NCI-H2171 (cell line): ENCODE measurements at places on chromosomes 6 and 20.

- DNase-seq, result peak; percentile 30
Observed at GRCh38 chr6:137309078-137309762, 90.0 kb upstream of the IFNGR1 start.

DNA sequence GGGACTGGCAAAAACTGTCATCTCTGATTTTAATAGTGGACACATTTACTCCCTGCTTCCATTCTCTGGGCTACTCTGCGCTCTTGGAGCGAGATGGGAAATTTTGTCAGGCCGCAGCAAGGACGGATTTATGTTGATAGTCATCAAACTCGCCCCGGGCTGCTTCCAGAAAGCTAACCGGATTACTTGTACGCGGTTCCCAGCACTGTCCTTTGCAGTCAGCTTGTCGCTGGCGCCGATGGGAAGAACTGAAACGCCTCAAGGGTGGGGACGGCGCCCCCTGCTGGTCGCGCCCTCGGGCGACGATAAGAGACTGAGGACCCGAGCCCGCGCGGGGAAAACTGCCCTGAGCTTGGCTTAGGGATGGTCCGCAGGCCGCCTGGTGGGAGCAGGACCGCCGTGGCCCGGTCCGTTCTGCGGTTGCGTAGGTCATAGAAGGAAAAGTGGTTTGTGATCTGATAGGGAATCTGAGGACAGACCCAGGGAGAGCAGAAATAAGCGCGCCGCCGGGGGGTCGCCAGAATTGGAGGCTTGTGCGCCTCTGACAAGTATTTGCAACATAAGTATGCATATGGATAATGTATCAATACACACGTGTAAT lies 984 bp upstream of the ABT1 start:
- peak; percentile 82 for DNase-seq

DNA sequence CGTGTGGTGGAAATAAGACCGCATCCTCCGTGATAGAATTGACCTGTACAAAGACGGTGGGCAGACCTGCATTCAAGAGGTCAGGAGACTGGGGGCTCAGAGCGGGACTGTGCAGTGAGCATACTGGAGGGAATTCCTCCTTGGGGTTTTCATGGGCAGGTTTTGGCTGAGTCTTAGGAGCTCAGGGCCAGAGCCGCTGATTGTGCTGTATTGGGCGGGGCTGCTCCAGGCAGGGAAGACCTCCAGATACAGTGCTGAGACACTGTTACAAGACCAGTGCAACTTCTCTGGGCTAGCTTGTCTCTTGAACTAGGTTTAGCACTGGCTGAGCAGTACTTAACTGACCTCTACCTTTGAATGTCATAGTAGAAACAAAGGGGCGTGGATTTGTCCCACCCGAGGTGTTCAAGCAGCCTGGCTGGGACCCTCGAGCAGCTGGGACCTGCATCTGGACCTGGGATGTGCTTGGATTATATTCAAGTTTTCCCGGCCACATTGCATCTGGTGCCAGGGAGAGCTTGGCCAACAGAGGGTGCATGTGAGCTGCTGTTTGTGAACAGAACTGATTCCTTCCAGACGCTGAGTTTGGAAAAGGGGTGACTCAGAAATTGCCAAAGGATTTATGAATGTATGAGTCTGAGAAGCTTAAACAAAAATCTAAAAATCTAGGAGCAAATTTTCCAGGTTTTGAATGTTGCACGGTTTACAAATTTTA lies 33.4 kb upstream of the SLC22A1 start:
- peak; percentile 25 for DNase-seq

DNA sequence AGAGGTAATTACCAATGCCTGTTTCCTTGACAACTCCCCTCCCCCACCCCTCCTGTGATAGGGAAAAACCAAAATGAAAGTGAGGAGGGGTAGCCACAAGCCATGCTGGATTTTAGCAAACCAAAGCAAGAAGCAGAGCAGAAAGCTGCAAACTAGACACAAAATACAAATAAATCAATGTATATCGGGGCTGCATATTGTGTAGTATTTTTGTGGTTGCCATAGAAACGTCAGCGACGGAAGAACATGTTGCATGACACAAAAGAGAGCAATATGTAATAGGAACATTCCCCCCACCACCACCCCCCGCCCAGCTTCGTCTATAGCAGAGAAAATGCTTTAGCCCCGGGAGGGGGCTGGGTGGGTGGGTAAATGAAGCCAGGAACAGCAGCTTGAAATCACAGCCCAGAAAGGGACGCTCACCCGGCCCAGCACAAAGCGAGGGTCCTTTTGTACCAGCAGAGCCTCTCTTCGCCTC lies 548 bp downstream of the AGPAT4 start:
- peak; percentile 38 for DNase-seq

- DNase-seq, result no peak
Observed at GRCh38 chr20:41306061-41306727, 11.3 kb downstream of the ZHX3 start.

GRCh38 chr6:71393471-71393870 lies 104.9 kb downstream of the OGFRL1 start:
- DNase-seq, result no peak

DNA sequence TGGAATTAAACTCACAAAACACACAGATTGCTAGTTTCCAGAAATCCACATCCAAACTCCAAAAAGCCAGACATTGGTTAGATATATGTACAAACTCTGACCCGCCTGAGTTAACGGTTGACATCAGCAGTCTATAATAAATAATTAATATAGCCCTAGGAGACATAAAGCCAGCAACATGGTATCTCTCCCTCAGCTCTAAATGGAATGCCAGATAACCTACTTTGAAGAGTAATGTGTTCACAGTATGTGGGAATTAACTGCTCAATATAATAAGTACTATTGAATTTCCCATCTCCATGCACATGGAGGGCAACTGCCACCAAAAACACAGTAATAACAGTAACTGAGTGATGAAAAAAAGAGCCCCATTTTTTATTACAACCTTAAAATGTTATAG lies 383.2 kb downstream of the CD83 start:
- no peak for DNase-seq

DNA sequence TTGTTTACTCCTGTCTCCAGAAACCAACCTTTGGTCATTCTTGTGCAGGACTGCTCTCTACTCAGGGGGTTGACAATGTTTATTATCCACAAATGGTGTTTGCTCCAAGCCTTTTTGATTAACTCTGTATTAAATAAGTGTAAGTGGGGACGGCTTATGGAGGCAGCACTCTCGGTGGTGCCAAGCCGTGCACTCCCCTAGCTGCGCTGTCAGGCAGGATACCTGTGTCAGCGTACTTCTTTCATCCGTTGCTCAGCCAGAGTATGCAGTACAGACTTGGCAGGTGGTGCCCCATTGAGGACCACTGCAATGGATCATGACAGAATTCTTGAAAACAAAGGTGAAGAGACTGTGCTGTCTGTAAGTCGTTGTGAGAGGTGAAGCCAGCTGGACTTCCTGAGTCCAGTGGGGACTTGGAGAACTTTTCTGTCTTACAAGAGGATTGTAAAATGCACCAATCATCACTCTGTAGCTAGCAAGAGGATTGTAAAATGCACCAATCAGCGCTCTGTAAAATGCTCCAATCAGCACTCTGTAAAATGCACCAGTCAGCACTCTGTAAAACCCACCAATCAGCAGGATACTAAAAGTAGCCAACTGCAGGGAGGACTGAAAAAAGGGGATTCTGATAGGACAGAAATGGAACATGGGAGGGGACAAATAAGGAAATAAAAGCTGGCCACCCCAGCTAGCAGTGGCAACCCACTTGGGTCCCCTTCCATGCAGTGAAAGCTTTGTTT lies 480.0 kb downstream of the MEI4 start:
- DNase-seq, result no peak

- no peak for DNase-seq
Observed at GRCh38 chr20:57682184-57683101, 27.4 kb downstream of the PMEPA1 start.

GRCh38 chr6:138569970-138570724 lies 70.9 kb upstream of the NHSL1 start:
- DNase-seq, result no peak

GRCh38 chr6:34223956-34224940 lies 12.4 kb upstream of the HMGA1 start:
- DNase-seq, result peak; percentile 88

- no peak for DNase-seq
Observed at GRCh38 chr6:43804550-43805223, 34.7 kb downstream of the VEGFA start.

DNA sequence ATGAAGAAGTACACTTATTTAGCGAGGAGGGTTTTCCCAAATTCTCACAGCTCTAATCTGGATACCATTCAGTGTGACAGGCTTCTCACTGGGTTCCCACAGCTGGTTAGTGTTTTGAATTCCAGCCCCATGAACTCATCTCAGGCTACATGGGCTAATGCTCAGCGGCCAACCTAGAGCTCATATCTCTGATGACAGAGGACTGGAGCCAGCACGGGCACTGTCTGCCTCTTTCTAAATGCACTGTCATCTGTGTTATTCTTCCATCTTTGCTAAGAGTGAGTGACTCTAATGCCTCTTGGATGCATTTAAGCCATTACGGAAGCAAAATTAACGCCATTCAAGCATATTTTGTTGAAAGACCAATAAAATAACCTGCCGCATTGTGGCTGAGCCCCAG lies 308.9 kb upstream of the JAG1 start:
- DNase-seq, result no peak

GRCh38 chr6:3214898-3215297 lies 12.6 kb downstream of the TUBB2B start:
- DNase-seq, result no peak

GRCh38 chr6:37653933-37654565 lies 43.6 kb downstream of the MDGA1 start:
- DNase-seq, result no peak

- DNase-seq, result no peak
Observed at GRCh38 chr6:65538644-65539043, 168.4 kb downstream of the EYS start.

- no peak for DNase-seq
Observed at GRCh38 chr6:24408719-24409410, 6.1 kb downstream of the MRS2 start.

DNA sequence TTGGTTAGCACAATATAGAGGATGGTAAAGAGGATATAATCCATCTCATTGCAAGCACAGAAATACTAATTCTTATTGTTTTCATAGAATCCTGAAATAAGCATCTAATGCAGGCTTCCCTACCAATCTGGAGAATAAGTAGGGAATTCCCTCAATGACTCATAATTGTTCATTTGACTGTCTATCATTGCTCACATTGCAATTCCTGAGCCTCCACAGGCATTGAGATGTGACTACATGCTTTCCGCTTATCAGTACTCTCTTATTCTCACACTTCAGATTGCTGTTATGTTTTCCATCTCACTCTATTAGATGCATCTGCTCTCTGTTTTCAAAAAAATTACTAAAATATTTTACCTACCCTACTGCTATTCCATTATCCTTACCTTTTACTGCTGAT lies 216.2 kb upstream of the PRSS16 start:
- no peak for DNase-seq
